Activated effector memory CD4-positive, alpha-beta T cell treated with Interleukin-2 at 50 U/mL for 16 hours (primary cell): ENCODE measurements at places on chromosomes 7 and 10.

DNA sequence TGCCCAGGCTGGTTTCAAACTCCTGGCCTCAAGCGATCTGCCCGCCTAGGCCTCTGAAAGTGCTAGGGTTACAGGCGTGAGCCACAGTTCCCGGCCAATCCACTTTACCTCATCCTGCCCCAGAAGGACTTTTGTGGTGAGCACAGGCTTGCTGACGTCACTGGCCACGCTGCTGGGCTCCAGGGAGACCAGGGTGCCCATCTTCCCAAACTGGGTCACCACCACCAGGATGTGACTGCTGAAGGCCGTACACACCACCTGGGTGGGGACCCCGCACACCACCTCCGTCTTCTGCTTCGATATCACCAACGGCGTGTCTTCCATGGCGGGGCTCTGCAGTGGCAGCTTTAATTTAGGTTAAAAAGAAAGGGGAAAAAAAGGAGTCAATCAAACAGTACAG lies 816 bp downstream of the PSMG3 start:
- DNase-seq = peak; percentile 15

GRCh38 chr7:34309116-34309515 lies 348.9 kb upstream of the NPSR1 start:
- no peak for DNase-seq

DNA sequence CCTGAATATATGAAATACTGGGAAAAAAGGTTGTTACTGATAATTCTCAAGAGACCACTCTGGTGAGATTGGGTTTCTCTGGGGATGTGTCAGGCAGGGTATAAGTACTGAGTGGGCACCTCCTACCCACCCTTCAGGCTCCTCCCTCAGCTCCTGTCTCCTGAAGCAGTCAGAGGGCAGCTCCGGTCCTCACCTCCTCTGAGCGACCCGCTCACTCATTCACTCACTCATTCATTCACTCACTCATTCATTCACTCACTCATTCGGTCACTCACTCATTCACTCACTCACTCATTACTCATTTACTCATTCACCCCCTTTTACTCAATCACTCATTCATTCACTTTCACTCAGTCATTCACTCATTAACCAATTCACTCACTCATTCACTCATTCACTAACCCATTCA lies 6.9 kb upstream of the PFKP start:
- no peak for DNase-seq

DNA sequence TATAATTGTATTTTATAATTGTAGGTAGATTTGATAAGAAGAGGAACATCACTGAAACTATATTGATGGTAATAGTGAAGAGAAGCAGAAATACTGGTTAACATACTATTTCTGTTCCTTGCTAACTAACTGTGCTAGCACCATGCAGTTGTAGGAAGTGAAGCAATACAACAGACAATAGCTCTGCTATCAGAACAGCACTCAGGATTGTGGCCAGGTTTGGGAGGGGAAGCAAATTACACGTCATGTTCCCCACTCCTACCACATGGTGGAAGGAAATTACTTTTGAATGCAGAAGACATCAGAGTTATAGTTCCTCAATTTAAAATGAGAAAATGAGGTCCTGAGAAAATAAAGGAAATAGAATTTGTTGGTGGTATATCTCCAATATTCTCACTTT lies 151.1 kb downstream of the DGKB start:
- no peak for DNase-seq

DNA sequence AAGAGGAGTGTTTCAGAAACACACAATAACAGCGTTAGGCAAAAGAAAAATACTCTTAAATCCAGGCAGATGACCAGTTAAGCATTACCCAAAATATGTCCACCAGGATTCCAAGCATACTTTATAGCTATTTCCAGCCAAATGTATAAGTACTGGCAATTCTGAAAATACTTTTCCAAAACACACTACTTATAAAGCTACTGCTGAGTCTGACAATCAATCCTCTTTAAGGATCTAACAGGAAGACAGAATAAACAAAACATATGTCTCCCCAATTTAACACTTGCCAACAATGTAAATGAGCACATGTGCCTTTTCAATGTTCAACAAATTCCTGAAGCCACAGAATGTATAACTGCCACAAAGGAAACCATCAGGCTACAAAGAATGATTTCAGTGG lies 370.9 kb downstream of the SORCS1 start:
- no peak for DNase-seq

DNA sequence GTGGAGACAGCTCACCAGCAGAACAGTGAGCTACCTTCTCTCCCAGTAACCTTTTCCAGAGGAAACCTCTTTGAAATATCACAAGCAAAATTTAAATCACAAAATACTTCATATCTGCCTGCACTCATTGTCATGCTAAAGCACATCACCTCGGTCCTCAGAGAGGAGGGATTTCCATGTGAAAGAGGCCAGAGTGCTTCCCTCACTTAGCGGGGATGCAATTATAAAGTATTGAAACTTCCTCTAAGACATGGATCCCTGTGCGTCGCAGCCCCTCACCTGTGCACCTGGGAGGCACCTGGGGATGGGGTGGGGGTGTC lies 457.9 kb downstream of the DNAJB6 start:
- DNase-seq = no peak

GRCh38 chr7:104442481-104442880 lies 114.1 kb downstream of the LHFPL3 start:
- DNase-seq = no peak

DNA sequence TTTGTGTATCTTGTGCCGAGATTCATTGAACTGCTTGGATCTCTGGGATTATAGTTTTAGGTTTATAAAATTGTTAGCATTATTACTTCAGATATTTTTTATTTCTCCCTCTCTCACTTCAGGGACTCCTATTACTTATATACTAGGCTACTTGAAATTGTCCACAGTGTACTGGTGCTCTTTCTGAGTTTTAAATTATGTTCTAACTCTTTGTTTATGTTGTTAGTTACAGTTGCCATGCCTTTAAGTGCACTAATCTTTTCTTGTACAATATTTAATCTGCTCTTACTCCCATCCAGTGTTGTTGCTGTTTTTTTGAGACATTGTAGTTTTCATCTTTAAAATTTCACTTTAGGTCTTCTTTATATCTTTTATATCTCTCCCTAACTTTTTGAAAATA lies 13.1 kb downstream of the PLEKHS1 start:
- DNase-seq = no peak

- no peak for DNase-seq
These were observed 366.8 kb upstream of the C7orf33 start for GRCh38 chr7:148223738-148224137.

DNA sequence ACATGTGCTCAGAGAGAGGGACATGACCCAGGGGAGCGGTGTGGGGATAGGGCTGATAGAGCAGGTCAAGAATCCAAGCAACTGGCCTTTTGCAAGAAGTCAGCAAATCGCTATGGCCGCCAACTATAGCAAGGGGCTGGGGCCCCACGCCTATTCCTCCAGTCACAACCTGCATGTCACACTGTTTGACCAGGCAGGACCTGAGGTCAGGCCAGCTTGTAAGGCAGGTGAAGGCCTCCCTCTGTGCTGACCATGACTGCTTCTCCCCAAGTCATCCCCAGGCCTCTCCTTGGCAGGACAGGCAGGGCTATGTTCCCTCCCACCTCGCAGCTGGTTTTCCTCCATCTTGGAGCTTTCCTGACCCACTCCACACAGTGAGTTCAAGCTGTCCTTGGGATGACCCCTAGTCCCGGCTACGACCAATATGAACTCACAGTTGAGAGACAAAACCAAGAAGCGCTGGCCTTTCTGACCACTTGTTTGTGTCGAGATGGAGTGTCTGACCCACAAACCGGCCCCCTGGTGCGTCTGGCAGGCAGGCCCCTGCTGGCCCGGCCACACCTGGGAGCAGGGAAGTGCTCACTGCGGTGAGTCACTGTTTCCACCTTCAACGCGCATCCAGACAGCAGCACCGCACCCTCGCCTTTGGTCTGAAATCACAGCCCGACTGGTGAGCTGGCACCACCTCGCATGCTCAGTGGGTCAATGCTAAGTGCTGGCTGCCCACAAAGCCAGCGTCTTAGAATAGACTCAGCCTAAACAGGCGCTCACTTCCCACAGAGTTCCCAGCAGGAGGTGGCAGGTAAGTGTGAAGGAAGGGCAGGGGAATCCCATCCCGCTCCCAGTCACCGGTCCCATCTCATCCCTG lies 81.4 kb downstream of the VWA2 start:
- DNase-seq = no peak
